Retinal pigment epithelial cell (primary cell): ENCODE measurements at places on chromosomes 6 and 20.

DNA sequence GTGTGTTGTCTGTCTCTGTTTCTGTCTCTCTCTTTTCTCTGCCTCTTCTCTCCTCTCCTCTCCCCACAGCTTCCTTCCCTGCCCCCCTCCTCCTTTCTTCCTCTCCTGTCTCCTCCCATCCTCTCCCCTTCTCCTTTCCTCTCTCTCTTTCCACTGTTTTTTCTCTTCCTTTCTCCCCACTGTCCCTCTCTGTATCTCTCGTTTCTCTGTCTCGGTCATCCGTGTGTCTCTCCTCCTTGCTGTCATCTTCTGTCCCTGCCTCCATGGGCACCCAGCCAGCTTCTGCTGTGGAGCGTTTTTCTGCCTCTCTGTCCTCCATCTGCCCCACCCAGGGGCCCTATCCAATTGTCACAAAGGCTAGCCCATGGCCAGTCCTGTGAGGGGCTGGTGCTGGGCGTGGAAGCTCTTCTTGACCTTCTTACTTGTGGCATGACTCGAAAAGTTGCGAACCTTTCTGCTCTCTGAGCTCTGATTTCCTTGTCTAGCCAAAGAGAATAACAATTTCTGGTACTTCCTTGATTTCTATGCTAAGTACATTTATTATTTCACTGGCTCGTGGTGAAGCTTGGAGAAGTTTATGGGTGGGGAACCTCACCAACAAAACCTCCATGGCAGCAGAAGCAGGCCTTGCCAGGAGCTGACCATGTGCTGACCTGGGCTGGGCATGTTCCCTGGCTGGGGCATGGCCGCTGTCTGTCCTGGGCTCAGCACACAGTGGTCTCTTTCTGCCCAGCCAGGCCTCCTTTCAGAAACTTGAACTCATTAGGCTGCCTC, 69.3 kb downstream of the CEBPB start:
- no peak for DNase-seq

GRCh38 chr6:103870970-103871369, 988.7 kb downstream of the HACE1 start:
- no peak for DNase-seq

DNA sequence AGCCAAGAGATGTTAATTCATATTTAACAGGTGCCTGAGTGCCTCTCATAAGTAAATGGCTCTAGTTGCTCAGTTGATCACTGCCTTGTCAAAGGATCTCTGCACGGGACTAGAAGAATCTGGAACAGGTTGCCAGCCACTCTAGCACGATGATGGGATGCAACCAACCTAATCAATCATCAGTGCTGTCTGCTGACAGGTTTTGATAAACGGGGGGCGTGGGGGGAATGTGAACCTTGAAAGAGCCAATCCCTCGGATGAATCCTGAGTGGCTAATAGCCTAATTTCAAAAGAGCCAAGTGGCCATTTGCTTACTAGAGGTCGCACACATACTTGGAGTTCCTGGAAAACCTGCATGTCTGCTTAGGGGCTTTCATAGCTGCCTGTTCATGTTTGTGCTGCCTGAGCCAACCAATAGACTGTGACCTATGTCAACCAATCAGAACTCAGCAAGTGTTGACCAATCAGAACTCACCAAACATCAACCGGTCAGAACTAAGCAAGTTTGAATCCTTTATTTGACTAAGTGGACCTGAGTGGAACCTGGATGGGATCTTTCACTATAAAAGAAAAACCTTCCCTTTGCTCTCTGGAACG, 43.5 kb upstream of the ECI2 start:
- no peak for DNase-seq

GRCh38 chr6:30769853-30770524, 25.6 kb upstream of the IER3 start:
- DNase-seq, result no peak

DNA sequence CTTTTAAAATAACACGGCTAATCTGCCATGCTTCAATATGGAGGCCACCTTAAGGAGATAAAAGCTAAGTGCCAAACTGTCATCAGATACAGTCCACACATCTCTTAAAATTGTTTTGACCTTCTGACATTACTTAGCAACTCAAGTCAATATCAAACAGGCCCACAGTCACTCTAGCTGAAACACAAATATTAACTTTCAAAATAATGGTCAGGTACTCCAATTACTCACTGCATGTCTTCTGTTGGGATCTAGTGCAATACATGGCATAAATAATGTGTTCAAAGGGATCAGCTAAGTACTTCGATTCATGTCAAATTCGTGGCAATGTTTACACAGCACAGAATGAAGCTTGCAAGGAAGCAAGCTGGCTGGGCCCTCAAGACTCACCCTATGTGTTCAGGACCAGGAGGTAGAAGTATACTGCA, 133.9 kb upstream of the BEND6 start:
- no peak for DNase-seq

DNA sequence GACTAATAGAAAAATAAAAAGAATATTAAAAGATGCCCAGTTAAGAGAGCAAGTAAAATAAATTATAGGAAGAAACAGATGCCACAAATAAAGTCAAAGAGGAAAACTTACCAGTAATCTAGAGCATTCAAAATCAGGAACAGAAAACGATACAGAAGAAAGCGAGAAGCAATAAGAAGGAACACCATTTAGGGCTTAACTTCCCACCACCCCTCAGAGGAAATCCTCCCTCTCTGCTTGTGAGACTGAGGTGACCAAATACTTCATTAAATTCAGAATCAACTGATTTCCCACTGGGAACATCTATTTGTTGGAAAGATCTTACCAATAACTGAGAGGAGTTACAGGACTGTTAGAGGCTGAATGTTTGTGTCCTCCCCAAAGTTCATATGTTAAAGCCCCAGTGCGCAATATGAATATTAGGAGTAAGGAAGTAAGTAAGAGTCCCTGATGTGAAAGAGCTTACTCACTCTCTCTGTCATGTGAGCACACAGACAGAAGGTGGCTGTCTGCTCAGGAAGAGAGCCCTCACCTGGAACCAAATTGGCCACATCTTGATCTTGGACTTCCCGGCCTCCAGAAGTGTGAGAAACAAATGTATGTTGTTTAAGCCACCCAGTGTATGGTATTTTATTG, 19.5 kb downstream of the KATNA1 start:
- no peak for DNase-seq

- no peak for DNase-seq
Observed at GRCh38 chr6:40128127-40128526, 193.9 kb upstream of the MOCS1 start.

DNA sequence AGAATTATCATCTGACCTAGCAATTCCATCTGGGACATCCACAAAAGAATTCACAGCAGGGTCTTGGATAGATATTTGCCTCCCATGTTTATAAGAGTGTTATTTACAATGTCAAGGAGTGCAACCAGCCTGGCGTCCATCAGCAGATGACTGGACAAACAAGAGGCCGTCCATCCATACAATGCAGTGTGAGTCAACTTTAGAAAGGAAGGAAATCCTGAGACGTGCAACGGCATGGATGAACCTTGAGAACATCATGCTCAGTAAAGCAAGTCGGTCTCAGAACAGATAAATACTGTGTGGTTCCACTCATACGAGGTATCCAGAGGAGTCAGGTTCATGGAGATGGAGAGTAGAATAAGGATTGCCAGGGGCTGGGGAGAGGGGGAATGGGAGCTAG, 46.4 kb downstream of the FOXF2 start:
- DNase-seq, result no peak

GRCh38 chr6:137214931-137215330, 4.3 kb downstream of the IFNGR1 start:
- no peak for DNase-seq

DNA sequence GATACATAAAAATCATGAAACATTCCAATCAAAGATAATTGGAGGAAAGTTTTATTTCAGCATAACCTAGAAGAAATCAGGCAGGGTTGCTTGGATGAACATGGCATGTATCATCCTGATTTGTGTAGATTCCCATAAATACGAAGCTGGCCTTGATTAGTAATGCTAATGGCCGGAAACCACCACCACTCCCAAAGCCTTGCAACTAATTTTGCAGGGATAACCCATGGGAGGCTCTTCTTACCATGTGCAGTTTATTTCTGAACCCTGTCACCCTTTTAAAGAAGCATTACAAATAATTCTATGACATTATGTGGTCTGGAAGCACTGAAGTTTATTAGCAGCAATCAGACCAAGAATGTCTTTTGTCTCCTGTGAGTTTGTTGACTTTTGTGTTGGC, 80.8 kb downstream of the AIG1 start:
- no peak for DNase-seq

- DNase-seq, result no peak
Observed at GRCh38 chr6:54058236-54058635, 53.0 kb upstream of the MLIP start.
